Stimulated activated CD8-positive, alpha-beta memory T cell treated with anti-CD3 and anti-CD28 coated beads, Interleukin-12 subunit alpha, Interleukin-12 subunit beta, amount 100 ng/mL, for 1 hour (primary cell): ENCODE measurements at places on chromosomes 7 and 10.

DNA sequence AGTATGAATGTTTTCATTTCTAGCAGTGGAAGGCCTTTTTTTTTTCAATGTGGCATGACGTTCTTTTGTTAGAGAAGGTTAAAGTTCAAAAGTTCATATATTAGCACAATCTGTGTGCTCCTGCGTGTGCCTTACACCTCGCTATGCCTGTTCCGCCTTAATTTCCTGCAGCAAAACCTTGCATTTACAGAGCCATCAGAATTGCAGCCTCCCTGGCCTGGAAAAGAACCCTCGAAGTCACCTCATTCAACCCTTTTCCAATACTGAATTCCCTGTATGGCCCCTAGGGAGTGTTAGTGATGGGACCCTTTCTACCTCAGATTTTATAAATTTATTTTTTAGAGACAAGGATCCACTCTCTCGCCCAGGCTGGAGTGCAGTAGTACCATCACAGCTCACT lies 103.5 kb upstream of the ZNF438 start:
- no peak for DNase-seq

- DNase-seq: no peak
Observed at GRCh38 chr10:101050208-101051069, 11.3 kb upstream of the KAZALD1 start.

DNA sequence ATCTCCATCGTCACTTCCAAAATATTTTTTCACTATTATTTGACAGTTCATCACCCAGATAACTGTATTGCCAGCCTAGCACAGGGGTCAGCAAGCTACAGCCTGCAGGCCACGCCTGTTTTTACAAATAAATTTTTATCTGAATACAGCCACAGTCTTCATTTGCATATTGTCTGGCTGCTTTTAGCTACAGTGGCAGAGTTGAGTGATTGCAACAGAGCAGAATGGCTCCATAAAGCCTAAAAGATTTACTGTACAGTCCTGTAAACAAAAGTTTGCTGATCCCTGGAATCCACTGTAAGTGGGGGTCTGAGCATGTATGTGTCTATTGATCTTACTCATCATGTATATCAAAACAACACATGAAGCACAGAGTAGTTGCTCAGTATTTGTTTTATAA lies 45.9 kb upstream of the GNAI1 start:
- no peak for DNase-seq

DNA sequence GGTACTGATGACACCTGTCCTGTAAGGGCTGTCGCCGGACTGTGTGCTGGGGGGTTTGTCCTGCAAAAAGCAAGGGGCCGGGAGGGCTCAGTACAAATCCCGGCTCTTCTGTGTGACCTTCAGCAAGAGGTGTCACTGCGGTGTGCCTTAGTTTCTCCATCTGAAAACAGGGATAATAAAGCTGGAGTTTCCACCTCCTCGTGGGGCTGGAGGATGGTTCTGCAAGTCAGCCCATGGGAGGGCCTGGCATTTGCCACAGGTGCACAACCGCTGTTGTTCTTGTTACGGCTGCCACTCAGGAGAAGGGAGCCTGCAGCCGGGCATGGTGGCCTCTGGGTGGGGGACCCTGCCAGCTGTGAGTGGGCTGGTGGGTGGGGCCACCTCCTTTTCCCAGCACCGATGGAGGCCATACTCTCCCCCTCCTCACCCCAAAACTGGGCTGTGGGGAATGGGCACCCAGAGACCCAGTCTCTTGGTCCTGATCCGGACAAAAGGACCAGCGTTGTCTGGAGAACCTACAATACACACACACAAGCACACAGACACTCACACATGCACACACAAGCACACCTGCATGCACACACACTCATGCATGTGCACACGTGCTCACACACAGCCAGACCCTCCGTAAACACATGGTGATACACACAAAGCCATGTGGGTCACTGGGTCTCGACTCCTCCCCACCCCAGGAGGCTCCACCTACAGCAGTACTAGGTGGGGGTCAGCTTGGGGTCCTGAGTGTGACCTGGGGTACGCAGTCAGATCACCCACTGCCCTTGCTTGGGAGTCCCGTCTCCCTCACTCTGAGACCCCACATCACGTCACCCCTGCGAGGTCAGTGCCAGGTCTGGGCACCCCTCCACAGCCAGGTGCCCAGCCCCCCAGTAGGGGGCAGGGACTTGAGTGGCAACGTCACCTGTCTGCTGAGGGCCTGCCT lies 34.1 kb downstream of the ELFN1 start:
- DNase-seq: no peak

GRCh38 chr10:13593535-13593934 lies 6.8 kb downstream of the PRPF18 start:
- no peak for DNase-seq

GRCh38 chr10:27537166-27537565 lies 33.1 kb downstream of the RAB18 start:
- no peak for DNase-seq

GRCh38 chr10:132687181-132687892 lies 98.6 kb downstream of the NKX6-2 start:
- no peak for DNase-seq

- no peak for DNase-seq
Observed at GRCh38 chr10:8616166-8616565, 561.7 kb downstream of the GATA3 start.

DNA sequence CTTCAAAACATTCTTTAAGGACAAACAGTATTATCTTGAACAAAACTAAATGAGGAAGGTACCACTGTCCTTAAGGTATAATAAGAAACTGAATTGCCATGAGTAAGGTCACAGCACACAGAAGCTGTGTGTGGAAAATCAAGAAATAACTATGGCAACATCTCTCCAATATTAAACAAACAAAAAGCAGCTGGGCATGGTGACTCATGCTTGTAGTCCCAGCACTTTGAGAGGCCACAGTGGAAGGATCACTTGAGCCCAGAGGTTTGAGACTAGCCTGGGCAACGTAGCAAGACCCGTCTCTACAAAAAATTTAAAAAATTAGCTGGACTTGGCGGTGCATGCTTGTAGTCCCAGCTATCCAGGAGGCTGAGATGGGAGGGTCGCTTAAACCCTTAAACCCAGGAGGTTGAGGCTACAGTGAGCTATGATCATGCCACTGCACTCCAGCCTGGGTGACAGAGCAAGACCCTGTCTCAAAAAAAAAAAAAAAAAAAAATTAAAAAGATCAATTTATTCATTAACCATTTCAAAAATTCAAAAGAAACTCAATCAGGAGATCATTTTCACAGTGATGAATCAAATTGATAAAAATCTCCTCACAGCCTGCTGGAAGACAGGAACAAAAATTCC lies 195.4 kb downstream of the SKIDA1 start:
- no peak for DNase-seq

- no peak for DNase-seq
Observed at GRCh38 chr7:107810626-107811025, 7.6 kb upstream of the SLC26A3 start.
